Activated CD4-positive, alpha-beta T cell treated with anti-CD3 and anti-CD28 coated beads for 36 hours (primary cell): ENCODE measurements at places on chromosomes 7 and 10. TPM values are rescaled to one million over a fixed set of nuclear protein-coding genes. Genes with fewer than 3 reads are reported as not detected.

SYT15B gene
- total RNA-seq = 0.05 TPM

SPDYE1 gene
- not detected for total RNA-seq

ZNF746 gene
- 15.2 TPM for total RNA-seq

NANOS1 gene
- total RNA-seq = 0.09 TPM

CAV2 gene
- not detected for total RNA-seq

MRLN gene
- not detected for total RNA-seq

DNA sequence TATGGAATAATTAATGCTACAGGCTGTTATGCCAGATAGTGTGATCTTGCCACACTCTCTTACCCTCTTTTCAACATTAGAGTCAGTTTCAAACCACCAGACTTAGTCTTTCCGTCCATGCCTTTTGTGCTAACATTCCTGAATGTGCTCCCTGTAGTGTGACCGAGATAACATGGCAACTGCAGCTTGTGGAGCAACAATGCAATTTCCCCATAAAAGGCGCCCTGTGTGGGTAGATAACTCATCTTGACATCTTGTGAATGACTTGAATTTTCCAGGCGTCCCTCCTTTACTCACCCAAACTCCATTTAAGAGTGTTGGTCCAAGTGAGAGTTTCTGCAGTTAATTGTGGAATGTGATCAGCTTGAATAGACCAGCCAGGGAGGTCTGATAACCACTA lies 99.6 kb downstream of the DNAH11 start:
- DNase-seq = no peak

- DNase-seq = no peak
These were observed 69.2 kb upstream of the GRB10 start for GRCh38 chr7:50851891-50852290.

DNA sequence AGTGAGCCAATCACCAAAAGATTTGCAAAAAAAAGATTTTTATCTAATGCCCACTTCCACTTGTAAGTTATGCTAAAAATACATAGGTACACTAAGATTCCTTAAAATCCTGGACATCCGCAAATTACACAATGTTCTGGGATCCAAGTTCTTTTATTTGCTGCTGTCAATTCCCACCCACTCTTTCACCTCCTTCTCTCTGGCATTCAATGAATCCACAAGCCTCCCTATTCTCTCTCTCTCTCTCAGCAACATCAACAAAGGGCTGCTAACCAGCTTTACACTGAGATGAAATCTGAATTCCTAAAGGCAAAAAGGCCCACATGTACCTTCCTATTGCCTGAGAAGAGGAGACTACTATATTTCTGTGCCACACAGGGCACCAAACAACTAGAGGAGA lies 99.9 kb downstream of the ARMH3 start:
- no peak for DNase-seq

- DNase-seq = no peak
These were observed 238.4 kb downstream of the CCDC7 start for GRCh38 chr10:32684291-32684690.
